Stimulated activated CD8-positive, alpha-beta memory T cell treated with anti-CD3 and anti-CD28 coated beads, Interleukin-15, amount 100 ng/mL, for 4 hours (primary cell): ENCODE measurements at places on chromosomes 13 and 19.
A peak's percentile ranks its signal among the peaks of the same experiment; 100 is the strongest.

DNA sequence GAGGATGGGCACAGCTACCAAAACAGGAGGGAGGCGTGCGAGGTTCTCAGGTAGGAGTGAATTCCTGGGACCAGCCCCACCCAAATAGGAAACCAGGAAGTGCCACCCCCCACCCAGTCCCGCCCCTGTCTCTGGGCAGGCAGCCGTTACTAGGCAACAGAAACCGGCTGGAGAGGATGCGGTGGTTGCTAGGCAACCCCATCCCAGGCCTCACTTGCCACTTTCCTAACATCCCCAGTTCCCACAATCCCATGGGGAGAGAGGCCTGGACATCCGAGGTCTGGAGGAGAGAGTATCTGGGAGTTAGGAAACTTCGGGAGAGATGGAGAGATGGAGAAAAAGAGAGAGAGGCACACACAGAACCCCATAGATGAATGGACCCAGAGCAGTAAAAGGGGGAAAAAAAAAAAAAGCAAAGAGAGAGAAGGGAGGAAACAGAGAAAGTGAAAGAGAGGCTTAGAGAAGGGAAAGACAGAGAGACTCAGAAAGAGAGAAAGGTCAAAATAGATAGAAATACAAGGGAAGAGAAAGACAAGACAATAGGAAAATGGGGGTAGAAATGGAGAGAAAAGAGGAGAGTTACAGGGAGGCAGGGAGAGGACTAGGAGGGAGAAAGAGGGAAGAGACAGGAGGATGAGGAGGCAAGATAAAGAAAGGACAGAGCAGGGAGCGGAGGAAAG lies 3.8 kb downstream of the GRIK5 start:
- no peak for DNase-seq

DNA sequence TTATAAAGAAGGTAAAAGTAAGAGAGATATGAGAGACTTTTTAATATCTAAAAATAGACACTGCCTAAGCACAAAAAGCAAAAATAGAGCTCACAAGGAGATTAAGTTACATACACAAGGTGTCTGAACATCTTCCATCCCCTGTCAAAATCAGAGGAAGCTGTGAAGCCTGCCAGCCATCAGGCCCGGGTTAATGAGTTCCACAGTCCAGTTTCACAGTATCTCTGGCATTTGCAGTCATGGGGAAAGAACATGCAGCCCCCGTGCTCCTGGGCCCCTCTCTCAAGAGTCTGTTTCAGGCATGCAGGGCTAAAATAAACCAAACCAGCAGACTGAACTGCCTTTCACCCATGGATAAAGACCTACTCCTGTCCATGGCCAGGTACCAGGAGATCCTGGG lies 79.2 kb downstream of the TBC1D4 start:
- no peak for DNase-seq

GRCh38 chr13:44730099-44730498 lies 154.0 kb upstream of the TSC22D1 start:
- no peak for DNase-seq

DNA sequence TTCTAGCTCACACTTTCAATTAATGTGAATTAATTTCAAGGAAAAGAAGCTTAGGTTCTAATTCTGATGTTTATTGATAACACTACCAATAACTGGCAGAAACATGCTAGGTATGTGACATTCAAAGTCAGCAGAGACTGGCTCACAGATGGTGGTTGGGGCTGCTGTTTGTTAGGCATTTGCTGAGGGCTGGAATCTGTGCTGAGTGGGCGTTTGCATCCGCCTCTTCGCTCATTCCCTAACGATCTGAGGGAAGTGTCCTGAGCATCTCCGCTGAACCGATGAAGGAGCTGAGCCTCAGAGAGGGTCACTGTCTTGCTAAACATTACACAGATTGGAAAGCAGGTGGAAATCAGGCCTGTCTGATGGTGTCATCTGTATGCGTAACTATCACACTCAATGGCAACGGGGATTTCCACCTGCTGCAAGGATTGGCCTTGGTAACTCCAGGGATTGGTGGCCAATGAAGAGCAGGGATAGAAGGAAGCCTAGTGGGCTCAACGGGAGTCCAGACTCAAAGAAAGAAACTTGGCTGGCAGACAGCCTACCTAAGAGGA lies 338.9 kb downstream of the TEX29 start:
- no peak for DNase-seq

GRCh38 chr13:62294244-62294643 lies 878.6 kb upstream of the PCDH20 start:
- no peak for DNase-seq

GRCh38 chr19:10018263-10018662 lies 5.0 kb downstream of the RDH8 start:
- no peak for DNase-seq

GRCh38 chr13:24307211-24308067 lies 1.9 kb upstream of the C1QTNF9 start:
- DNase-seq = no peak

DNA sequence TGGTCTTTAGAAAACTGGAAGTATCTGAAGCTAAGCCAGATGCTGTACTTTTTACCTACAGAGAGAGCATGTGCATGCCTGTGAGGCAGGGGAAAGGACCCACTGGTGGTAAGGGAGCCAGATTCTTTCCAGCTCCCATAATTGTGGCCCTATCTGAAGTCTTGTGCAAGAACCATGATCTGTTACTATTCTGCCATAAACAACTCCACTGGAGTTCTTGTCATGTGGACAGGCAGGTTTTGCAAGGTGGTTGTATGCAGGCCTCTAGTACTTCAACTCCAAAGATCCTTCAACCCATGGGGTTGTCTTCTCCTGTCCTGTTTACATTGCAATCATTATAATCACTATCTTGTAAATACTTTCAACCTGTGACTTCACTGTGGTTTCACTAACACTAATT lies 14.1 kb downstream of the PROSER1 start:
- no peak for DNase-seq

GRCh38 chr19:33294058-33294798 lies 8.1 kb downstream of the CEBPA start:
- no peak for DNase-seq

- no peak for DNase-seq
These were observed 13.2 kb upstream of the CRTC1 start for GRCh38 chr19:18670312-18670711.

GRCh38 chr13:82961757-82962156 lies 920.5 kb downstream of the SLITRK1 start:
- DNase-seq = no peak

- DNase-seq = no peak
These were observed 1.1 kb upstream of the NR2F6 start for GRCh38 chr19:17246681-17247425.

GRCh38 chr13:23618341-23618740 lies 48.1 kb downstream of the TNFRSF19 start:
- DNase-seq = no peak

- no peak for DNase-seq
These were observed 17.5 kb upstream of the NWD1 start for GRCh38 chr19:16702123-16702522.

- no peak for DNase-seq
These were observed 14.6 kb downstream of the LNX2 start for GRCh38 chr13:27605610-27606200.

- no peak for DNase-seq
These were observed 56.1 kb downstream of the MRPL57 start for GRCh38 chr13:21232599-21232998.

GRCh38 chr19:12947702-12948611 lies 2.3 kb downstream of the RAD23A start:
- DNase-seq = no peak

DNA sequence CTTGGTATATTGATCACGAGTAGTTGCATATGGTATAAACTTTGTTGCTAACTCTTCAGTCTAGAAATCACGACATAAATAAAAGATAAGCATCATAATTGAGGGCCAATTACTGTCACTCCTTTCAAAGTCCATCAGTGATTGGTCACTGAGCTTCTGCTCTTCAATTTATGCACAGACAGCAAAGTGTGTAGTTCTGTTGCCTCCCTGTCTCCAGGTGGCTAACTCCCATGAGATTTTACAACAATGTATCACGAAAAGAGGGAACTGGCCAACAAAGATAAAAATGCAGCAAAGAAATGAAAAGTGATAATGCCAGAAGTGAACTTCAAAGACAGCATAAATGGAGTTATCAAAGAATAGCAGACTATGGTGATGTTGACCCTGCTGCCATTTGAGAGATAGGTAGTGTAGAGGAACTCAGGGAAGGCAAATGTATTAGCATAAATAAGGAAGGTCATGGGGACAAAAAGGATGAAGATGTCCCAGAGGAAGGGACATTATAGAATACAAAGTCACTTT lies 12.7 kb upstream of the TNFSF14 start:
- DNase-seq = no peak

GRCh38 chr13:51584731-51585672 lies 740 bp downstream of the WDFY2 start:
- peak; percentile 19 for DNase-seq

DNA sequence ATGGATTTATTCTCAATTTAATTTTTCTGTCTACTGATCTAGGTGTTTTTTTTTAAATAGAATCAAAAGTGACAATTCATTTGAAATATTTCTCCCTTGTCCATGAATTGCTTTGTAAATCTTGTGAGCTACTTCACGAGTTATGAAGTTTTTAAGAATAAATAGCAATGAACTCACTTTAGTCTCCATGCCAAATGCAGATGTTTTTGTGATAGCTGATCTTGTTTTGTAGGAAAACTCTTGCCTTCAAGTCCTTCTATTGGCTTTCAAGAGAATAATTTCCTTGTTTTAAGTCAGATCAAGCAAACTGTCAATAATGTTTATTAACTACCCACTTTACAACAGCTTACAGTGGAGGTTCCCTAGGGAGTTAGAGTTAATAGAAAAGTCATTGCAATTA lies 99.8 kb downstream of the ITGBL1 start:
- no peak for DNase-seq

DNA sequence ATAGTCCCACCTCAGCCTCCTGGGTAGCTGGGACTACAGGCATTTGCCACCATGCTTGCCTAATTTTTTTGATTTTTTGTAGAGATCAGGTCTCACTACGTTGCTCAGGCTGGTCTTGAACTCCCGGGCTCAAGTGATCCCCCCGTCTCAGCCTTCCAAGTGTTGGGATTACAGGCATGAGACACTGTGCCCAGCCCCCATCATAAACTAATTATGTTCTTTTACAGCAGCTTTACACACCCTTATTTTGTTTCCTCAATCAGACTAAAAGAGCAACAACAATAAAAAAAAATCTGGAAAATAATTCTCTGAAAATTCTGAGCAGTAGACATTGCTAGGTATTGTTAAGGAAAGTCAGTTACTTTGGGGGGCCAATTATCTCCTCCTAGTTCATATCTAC lies 35.7 kb downstream of the STARD13 start:
- no peak for DNase-seq

DNA sequence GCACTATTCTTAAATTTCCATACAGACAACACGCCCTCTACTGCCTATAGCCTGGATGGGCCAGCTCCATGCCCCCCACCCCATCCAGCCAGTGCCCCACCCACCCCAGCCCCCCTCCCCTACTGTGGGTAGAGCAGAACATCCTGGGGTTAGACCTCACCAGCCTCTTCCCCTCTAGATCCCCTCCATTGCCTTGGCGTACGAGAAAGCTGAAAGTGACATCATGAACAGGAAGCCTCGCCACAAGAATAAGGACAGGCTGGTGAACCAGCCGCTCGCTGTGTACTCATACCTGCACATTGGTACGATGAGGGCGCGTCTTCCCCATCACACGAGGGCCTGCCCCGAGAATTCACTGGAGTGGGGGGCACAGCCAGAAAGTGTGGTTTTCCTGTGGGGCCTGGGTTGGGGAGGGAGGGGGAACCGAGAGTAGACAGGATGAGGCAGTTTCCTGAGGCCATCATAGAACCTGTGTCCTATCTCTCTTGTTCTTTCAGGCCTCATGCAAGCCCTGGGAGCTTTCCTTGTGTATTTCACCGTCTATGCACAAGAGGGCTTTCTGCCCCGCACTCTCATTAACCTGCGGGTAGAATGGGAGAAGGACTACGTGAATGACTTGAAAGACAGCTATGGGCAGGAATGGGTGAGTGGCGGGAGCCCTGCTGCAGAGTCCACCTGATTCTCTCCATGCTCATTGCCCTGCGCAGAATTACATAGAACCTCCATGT lies 29.1 kb downstream of the ATP12A start:
- DNase-seq = peak; percentile 19

- DNase-seq = no peak
These were observed 34.3 kb downstream of the NAA16 start for GRCh38 chr13:41345165-41345913.

DNA sequence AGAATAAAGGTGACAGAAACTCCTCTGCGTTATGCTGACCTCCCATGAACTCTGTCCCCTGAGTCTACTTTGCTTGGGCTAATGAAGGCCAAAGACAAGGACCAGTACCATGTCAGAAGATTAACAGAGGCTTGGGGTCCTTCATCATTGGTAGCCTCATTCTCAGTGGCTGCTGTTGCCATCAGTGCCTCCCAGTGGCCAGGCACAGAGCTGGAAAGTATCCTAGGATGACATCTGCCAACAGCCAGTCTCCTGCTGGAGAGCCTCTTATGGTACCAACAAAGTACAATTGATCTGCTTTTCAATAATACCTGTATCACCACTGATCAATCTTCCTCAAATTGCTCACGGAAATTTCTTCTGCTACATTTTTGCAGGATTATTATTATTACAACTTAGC lies 281.6 kb downstream of the DNAJC15 start:
- no peak for DNase-seq

DNA sequence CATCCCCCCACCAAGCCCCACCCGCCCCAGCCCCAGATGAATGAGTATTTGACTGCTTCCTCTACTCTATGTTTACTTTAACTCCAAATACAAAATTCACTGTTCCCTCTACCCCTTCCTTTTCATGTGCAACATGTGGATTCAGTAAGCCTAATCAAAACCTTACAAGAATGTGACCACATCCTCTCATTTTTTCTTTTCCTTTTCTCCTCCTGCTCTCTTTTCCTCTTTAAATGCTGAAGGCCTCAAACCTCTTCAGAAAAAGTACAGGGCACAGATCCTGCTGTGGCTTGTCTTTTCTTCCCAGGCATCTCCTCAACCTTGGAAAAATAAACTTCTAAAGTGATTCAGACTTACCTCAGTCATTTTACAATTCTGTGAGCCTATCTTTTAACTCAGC lies 119.0 kb downstream of the MYCBP2 start:
- DNase-seq = no peak

DNA sequence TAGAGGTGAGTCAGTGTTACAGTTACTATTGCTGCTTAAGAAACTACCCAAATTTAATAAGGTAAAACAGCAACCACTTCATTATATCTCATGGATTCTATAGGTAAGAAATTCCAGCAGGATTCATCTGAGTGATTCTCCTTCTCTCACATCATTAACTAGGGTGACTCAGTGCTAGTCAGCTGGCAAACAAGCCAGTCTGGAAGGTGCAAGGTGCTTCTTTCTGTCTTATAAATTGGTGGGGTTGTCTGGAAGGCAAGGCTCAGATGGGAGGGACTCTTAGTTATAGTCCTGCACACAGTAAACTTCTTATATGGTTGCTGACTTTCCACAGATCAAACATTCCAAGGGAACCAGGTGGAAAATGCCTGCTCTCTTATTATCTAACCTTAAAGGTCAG lies 484.5 kb downstream of the GPC5 start:
- DNase-seq = no peak
